ENCODE measurements at places on chromosomes 13 and 19.

DNA sequence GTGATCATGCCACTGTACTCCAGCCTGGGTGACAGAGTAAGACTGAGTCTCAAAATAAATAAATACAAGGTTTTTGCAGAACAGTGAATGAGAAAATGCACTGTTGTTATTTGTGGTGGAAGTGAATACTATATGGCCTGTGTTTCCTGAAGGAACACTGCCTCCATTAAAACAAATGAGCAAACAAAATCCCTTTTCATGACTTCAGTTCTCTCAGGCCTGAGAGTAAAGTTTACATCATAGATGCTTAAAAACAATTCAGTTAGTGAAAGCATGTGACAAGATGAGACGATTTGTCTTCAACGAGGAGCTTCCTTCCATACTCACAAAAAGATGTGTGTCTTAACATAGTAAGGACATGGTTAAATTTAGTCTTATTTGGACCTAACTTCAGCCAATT, 14.4 kb downstream of the SPINT2 start:
- DNase-seq = no peak
- H3K4me3 ChIP-seq = no peak overlapping the region
- H3K36me3 ChIP-seq = no peaks in the 10 kb centered on the region
- peaks cover 14% of the 10 kb centered on the region for H3K4me1 ChIP-seq
- H3K27ac ChIP-seq = no peak overlapping the region

GRCh38 chr19:41399091-41399490, 1.5 kb downstream of the BCKDHA start:
- H3K36me3 ChIP-seq = peaks cover 17% of the 10 kb centered on the region
- H3K4me1 ChIP-seq = peaks cover 43% of the 10 kb centered on the region

- H3K27ac ChIP-seq = peak overlapping the region; percentile 93
- peak; percentile 78 for DNase-seq
- no peaks in the 10 kb centered on the region for H3K27me3 ChIP-seq
- H3K4me3 ChIP-seq = peak overlapping the region; percentile 57
Measured at GRCh38 chr19:10112895-10113591, 1.6 kb downstream of the P2RY11 start.

GRCh38 chr13:43229506-43229905, 206.1 kb downstream of the DNAJC15 start:
- peaks cover 6% of the 10 kb centered on the region for H3K27me3 ChIP-seq
- DNase-seq = no peak

- DNase-seq = no peak
- H3K27me3 ChIP-seq = peaks cover 78% of the 10 kb centered on the region
- H3K36me3 ChIP-seq = no peaks in the 10 kb centered on the region
- peaks cover 20% of the 10 kb centered on the region for H3K4me1 ChIP-seq
Measured at GRCh38 chr19:41745756-41746155, 9.6 kb upstream of the CEACAM6 start.
